Heart left ventricle (tissue), 16 donors: ENCODE measurements at places on chromosomes 7 and 10. TPM values are rescaled to one million over a fixed set of nuclear protein-coding genes. Genes with fewer than 3 reads are reported as not detected.

Gene PKD2L1
- not detected for total RNA-seq

Gene CYP2C19
- total RNA-seq, result not detected

Gene RNF148
- 0.20 TPM for total RNA-seq

DNA sequence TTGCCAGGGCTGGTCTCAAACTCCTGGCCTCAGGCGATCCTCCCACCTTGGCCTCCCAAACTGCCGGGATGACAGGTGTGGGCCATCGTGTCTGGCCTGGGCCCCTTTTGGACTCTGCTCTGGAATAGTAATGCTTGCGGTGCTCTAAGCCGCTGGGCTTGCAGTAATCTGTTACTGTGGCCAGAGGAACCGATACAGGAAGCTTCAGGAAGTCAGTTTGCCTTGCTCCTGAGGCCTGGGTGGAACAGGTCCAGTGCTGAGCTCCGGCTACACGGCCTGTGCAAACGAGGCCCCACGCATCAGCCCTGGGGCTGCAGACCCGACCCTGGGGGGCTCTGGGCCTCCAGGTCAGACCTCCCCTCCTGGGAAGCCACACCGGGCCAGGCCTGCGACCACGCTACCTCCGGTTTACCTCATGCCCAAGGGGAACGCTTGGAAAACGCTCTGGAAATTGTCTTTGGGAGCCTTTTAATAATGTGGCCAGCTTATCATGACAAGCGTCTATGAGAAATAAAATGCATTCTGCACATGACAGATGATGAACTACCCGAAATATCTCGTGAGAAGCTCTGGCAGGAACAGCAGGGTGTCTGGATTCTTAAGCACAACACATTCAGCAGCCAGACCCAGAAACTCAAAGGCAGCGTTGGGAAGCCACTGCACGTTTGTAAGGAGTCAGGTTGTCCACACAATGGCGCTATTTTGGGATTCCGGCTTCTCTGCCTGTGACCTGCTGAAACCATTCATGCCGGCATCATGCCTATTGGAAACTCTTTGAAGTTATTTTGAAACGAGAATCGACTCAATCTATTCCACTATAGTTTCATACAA lies 10.1 kb upstream of the ADAP1 start:
- peaks cover 29% of the 10 kb centered on the region for H3K4me1 ChIP-seq
- peak overlapping the region; percentile 85 for H3K27ac ChIP-seq
- no peaks in the 10 kb centered on the region for H3K27me3 ChIP-seq
- peak; percentile 65 for DNase-seq
- H3K36me3 ChIP-seq, result no peaks in the 10 kb centered on the region

- H3K27me3 ChIP-seq, result no peaks in the 10 kb centered on the region
- no peaks in the 10 kb centered on the region for H3K4me1 ChIP-seq
- H3K27ac ChIP-seq, result no peak overlapping the region
- no peaks in the 10 kb centered on the region for H3K36me3 ChIP-seq
- no peak overlapping the region for H3K4me3 ChIP-seq
Measured at GRCh38 chr7:120404042-120404441, 131.1 kb downstream of the KCND2 start.

DNA sequence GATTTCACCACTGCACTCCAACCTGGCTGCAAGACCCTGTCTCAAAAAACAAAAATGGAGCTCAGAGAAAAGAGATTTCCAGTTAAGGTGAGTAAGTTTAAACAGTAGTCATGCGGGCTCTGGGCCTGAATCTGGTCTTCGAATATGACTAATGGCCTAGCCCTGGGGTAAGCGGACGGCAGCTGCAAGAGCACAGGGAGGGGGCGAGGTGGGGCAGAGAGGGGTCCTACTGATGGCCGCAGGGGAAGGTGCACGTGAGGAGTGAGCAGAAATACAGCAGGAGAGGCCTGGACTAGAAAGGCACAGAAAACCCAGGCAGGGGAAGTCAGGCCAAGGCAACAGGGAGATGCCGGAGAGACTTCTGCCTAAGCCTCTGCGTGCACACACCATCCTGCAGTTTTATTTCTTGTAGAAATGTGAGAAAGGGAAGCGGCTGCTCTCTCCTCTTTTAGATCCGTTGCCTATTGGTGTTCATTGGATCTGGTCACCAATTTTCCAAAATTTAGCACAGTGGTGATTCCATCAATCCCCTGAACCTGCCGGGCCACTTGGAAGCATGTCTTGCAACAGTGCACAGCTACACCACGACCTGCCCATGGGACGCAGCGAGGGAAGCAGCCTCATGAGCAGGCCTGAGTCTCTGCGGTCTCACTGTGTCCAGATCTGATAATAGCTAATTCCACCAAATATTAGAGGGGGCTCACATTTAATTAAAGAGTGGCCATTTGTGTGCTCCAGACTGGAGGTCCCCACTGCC lies 139.0 kb downstream of the PAXIP1 start:
- peaks cover 7% of the 10 kb centered on the region for H3K27me3 ChIP-seq
- no peak overlapping the region for H3K27ac ChIP-seq
- H3K4me3 ChIP-seq, result no peak overlapping the region
- H3K4me1 ChIP-seq, result no peaks in the 10 kb centered on the region
